Stimulated activated CD4-positive, alpha-beta T cell treated with anti-CD3 and anti-CD28 coated beads, Interleukin-2, amount 100 ng/mL, for 48 hours (primary cell): ENCODE measurements at places on chromosomes 3 and 15.

GRCh38 chr3:49845694-49846093 is 10.7 kb downstream of the TRAIP start:
- DNase-seq, result no peak

- DNase-seq, result no peak
These were observed 277.1 kb downstream of the SUCLG2 start for GRCh38 chr3:67377299-67377698.

GRCh38 chr3:159721324-159721723 is 267.3 kb upstream of the IL12A start:
- DNase-seq, result no peak

- DNase-seq, result no peak
These were observed 49.4 kb upstream of the SYNPR start for GRCh38 chr3:63228677-63229076.

DNA sequence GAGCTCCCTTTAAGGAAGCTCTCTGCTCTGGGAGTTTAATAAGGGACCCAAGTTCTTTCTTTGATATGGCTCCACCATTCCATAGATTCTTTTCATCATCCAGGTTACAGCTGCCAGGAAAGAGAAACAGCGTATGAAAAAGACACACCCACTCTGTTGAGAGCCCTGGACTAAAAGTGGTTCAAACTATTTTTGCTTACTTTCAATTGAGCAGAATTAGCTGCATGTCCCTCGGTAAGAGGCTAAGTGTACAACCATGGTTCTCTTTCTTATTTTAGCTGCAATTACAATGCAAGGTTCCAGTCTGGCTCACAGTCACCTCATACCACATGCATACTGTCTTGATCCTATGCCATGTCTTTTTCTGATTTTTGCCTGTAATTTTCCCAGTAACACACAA is 1288.3 kb downstream of the NSUN3 start:
- DNase-seq, result no peak

GRCh38 chr15:73908030-73908821 is 18.0 kb upstream of the LOXL1 start:
- peak; percentile 84 for DNase-seq

DNA sequence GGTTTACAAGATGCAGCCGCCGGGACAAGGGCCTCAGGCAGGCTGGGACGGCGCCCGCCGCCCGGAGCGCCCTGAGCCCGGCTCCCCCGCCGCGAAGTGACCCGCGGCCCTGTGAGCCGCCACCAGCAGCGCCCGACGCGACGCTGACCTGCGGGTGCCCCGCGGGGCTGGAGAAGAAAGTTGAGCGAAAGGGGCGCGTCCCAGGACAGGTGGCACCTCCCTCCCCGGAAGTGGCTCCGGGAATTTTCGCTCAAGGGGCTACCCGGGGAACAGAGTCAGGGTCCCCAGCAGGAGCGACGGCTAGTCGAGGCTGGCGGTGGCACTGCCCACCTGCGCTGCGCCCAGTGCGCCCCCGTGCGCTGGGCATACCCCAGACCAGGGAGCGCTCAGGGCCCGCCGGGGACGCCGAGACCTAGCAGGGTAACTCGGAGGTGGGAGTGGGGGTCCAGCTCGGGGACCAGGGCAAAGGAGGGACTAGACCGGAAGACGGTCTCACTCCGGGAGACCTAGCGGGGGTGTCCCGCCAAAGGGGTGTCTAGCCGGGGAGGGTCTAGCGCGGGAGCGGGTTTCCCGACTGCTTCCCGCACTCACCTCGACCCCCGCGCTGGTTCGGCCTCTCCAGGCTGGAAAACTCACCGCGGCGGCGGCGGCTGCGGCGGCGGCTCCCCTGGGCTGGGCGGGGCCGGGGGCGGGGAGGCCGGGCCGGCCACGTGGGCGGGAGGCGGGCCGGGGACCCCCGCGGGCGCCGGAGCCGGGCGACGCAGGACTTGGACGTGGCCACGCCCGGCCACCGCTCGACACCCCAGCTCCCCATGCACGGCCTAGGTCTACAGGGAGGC is 18.4 kb downstream of the SPATA12 start:
- peak; percentile 2 for DNase-seq

GRCh38 chr3:194376241-194376560 is 6.7 kb upstream of the LRRC15 start:
- no peak for DNase-seq

DNA sequence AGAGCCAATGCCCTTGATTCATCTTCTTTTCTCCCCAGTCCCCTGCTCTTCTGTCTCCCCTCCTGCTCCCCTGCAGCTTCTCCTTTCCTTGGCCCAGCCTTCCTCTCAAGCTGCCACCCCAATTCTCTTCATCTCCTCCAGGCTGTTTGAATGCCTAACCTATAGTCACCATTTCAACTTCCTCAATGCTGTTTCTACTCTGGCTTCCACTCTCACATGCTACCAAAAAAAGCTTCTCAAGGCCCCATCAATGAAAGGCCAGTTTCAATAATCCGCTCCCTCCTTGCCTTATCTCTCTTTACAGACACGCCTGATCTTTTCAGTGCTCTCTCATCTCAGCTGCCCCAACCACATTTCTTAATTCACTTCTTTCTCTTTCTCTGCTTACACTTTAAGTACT is 212.2 kb upstream of the GPR149 start:
- no peak for DNase-seq

DNA sequence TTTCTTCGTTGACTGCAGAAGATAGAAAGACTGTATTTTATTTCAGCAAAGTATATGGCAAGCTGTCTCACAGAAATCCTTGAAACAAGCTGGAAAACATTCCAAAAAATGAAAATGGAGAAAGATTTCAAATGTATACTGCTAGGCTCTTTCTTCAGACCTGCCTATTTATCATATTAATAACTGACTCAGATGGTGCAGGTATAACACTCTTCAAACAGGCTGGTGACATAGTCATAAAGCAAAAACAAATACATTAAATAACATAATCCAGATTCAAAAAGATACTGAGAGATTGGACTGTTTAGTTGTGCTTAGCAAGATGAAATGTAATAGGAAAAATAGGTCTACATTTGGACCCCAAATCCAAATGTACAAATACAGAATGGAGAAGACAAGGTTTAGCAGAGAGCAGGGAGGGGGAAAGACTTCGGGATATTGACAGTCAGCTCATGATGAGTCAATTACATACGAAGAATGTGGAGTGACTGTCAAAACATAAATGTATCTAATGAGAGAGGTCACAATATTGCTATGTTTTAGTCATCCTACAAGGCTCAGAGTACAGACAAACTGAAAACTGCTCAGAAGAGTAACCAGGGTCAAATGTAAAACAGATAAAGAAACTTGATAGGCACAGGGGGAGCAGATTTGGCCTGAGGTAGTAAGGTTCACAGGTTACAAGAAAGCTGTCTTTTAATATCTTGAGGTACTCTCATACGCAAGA is 88.7 kb downstream of the DMXL2 start:
- DNase-seq, result no peak

GRCh38 chr3:90041995-90042394 is 934.6 kb downstream of the EPHA3 start:
- DNase-seq, result no peak

GRCh38 chr15:31277335-31278060 is 49.1 kb upstream of the KLF13 start:
- no peak for DNase-seq

- no peak for DNase-seq
These were observed 35.6 kb upstream of the MTHFS start for GRCh38 chr15:79932447-79932846.

- DNase-seq, result peak; percentile 16
These were observed 31.0 kb upstream of the ZCWPW2 start for GRCh38 chr3:28317438-28318022.

GRCh38 chr15:99390667-99391066 is 139.4 kb downstream of the LRRC28 start:
- no peak for DNase-seq

DNA sequence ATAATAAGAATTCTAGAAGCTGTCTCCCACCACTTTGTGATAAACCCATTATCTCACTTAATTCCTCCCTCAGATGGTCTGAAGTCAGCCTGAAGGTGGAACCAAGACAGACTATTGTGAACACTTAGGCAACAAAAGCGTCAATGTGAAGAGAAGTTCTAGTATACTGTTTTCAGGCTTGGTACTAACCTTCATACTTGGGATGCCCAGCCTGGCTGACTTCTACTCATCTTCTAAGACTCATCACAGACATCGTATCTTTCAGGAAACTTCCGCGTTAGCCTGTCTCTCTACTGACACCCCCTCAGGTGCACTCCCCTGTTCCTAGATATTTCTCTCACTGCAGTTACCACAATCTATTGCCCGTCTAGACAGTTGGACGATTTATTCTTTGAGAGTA is 201.2 kb downstream of the SATB1 start:
- DNase-seq, result no peak

GRCh38 chr3:113754494-113755159 is 7.8 kb downstream of the ATP6V1A start:
- DNase-seq, result no peak

GRCh38 chr3:34405159-34405558 is 606.7 kb downstream of the PDCD6IP start:
- no peak for DNase-seq

DNA sequence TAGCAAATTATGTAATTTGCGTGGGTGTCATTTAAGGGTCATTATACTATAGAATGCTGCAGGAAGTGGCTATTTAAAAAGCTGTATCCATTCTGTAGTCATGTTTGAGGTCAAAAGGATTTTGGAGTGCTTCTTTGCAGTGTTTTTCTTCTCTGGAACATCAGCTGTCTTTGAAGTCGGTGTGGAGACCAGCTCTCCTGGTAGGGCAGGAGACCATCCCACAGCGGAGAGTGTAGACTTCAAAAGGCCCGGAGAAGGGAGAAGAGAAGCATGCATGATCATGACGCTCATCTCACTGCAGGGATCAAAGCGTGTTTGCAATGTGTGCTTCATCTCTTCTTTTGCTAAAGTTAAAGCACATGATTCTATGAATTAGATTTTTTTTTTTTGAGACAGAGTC is 19.9 kb downstream of the PXK start:
- DNase-seq, result no peak

DNA sequence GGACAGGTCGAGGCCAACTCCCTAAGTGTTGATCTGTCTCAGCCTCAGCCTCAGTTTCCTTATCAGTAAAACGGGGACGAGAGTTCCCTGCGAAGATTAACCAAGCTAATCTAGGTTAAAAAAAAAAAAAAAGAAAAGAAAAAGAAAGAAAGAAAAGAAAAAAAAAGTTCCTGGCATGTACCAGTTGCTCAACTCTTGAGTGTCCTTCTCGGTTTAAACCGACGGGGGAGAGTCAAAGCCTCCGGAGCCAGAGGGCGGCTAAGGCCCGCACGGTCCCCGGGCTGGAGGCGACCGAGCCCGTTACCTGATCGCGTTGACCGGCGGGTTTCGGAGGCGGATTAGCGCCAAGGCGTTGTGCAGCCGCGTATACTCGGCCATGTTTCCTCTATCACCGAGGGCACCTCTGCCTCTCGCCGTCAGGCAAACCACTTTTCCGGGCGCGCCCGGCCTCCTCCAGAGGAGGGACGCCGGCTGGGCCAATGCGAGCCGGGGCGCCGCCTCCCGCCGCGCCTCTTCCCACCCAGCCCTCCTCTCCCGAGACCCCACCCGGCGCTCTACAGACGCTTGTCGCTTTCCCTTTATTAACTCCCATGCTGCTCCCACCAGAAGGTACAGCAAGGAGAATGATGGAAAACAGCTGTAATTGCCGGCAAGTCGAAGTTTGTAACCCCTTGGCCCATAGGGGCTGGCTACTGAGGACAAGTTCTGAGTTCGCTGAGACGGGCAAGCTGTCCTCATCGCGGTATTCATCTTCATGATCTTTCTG is at the start of gene EHHADH:
Gene EHHADH, minus strand, starts transcription at position 405 of the 766 bp plus-strand sequence. Its CDS starts 27 bp downstream, at position 378.
- DNase-seq, result peak; percentile 29

DNA sequence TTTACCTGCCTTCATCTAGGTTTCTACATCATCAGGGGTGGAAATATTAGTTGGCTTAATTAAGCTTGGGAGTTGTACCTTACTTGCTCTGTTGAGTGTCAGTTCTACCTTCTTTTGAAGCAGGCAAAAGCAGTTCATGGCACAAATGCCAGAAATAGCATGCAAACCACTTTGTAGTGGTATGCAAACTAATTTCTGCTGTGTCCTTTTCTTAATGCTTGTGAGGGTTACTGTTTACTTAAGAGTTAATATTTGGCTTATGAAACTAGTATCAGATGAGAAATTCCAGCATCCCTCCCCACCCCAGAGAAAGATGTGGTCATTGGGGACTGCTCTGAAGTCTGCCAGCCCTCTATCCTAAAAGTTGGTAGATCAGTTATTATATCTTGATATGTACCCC is 7.1 kb downstream of the ATP2C1 start:
- DNase-seq, result no peak

DNA sequence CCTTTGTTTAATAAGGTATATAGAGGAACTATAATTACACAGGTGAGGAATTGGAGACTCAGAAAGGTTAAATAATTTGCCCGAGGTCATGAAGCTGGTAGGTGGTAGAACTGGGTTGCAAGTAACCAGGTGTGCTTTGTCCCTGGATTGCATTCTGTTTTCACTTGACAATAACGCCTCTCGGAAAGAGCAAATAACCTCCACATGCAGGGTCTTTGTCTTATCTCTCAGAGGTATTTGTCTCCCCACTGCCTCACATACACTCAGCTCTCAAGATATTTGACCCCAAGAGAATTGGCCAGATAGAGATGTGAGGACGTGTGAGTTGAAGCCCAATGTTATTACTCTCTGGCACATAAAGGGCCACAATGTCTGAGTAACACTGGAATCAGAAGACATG is 320.9 kb upstream of the ONECUT1 start:
- no peak for DNase-seq

GRCh38 chr3:168162172-168162571 is 66.4 kb upstream of the GOLIM4 start:
- DNase-seq, result no peak

GRCh38 chr3:549636-550035 is 353.1 kb downstream of the CHL1 start:
- no peak for DNase-seq

- DNase-seq, result no peak
These were observed 278.1 kb upstream of the CHRNA7 start for GRCh38 chr15:31752065-31752762.

DNA sequence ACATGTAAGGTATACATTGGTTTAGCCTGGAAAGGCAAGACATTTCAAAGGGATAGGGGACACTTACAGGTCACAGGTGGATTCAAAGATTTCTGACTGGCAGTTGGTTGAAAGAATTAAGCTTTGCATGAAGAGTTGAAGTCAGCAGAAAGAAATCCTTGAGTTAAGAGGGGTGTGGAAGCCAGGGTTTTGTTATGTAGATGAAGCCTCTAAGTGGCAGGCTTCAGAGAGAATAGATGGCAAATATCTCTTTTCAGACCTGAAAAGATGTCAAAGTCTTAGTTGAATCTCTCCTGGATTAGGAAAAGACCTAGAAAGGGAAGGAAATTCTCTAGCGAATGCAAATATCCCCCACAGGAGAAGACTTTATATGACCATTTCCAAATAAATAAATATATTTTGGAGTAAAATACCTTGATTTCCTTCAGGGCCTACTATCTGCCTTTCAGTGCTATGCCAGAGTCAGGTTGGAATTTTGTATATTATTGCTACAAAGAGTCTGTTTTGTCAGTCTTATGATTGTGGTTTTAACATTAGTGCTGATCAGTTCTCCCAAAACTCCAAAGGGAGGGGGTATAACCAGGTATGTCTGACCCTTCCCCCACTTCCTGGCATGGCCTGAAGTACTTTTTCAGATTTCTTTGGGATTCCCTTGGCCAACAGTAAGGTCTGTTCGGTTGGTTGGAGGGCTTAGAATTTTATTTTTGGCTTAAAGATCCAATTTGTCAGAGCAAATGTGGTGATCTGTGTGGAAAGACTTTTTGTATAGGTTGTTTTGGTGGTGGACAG is 286.4 kb downstream of the LRTM1 start:
- no peak for DNase-seq
